AG20443 (cell line): ENCODE measurements at places on chromosomes 7 and 10.

DNA sequence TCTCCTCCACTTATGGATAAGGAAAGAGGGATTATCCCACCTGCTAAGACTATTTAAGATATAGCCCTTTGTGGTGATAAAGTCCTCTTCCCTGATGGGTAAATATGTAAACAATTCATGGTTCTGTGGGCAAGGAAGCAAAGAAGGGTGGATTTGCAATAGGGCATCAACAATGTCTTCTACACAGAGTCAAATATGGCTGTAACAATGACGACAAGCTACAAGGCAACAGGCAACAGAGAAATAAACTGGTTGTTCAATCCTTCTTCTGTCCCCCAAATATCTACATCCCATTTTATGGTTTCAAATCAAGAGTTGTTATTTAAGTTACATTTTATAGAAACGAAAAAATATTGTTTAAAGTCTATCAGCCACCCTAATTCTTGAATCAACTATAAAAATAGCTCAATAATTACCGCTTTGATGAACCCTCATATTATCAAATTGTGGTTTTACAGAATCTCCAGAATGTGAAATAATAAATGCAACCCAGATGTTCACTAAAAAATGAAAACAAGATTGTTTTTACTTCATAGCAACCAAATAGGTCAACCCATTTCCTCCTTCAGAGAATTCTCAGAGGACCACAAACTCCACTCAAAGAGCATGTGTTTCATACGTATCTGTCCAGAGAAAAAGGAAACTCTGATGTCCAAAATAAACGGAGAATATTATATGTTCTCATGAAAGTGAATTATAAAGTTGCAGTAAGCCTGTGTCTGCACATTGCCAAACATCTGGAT lies 13.8 kb downstream of the CYTH3 start:
- DNase-seq = peak; percentile 62

GRCh38 chr7:17299483-17299991 lies 1.1 kb downstream of the AHR start:
- no peak for DNase-seq

- no peak for DNase-seq
Observed at GRCh38 chr10:110868981-110869380, 2.7 kb upstream of the PDCD4 start.

- no peak for DNase-seq
Observed at GRCh38 chr7:158682456-158682855, 22.1 kb downstream of the NCAPG2 start.

DNA sequence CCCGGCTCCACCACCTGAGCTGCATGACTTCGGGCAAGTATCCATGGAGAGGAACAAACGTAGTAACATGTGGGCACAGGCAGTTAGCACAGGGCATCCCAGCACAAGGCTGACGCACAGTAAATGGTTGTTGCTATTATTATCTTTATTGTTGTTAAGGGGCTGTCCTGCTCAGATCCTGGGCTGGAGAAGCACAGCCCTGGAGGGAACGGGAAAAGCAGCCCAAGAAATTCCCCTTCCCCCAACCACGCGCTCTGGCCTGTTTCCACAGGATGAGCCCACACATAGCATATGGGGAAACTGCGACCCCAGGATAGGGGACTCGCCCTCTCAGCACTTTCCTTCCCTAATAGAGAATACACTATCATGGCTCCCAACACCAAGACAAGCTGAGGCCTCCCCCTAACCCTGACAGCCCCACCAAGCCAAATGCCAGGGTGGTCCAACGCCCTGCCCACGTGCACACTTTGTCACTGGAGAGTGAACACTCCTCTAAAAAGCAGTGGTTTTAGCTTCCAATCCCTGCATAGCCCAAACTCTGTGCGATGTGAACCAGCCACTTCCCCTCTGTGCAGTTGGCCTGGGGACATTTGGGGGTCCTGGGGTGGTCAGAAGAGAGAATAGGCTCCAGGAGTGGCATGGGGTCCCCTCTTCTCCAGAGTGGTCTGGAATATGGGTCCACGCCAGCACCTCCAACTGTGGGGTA lies 11.0 kb downstream of the PSD start:
- no peak for DNase-seq

DNA sequence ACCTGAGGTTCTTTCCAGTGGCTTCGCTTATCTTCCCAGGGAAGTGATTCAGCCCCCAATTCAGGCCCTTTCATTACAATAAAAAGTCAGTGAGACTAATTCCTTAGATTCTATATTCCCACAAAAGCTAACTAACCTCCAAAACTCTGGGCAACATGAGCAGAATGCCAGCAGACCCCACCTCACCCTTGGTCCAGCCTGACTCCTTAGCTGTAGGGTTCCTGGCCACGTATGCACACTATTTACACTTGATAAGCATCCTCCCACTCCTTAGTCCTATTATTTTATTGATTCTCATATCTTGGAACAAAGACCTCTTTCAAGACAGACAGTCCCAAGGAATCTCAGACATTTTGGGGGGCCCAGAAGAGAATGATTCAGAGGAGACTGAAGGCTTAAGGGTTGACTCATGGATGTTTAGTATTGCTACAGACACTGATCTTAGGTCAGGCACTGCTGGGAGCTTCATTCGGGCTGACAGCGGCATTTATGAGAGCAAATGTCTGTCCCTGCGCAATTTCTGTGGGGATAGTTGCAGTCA lies 162.6 kb upstream of the GDF10 start:
- DNase-seq = peak; percentile 87

DNA sequence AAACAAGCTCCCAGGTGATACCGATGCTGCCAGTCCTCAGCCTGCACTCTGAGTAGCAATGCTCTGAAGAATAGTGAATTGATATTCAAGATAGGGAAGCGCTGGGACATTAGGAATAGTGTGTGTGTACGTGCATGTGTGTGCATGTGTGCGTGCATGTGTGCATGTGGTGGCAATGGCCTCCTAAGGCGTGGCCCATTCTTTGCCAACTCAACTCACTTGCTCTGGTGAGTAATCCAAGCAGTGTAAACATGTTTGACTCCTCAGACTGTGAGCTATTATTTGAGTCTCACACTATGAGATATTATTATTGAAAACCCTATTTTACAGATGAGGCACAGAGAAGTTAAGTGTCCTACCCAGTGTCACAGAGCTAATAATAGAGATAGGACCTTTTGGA lies 186.6 kb downstream of the RAB11FIP2 start:
- no peak for DNase-seq

DNA sequence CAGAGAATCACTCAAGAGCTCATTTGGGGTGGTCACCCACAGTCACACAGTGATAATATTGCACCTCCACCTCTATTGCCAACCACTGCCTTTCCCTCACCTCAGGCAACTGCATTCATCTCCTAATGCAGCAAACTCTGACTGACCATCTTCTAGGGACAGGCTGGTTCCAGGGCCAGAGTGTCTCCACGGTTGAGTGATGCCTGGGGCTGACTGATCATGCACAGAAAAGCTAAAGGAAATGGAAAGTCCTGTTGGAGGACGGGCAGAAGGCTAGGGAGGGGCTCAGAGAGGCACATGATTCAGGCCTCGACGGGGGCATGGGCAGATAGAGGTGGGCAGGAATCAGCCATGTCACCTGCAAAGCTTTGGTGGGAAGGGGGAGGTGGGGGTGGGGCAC lies 127.1 kb upstream of the TNS3 start:
- no peak for DNase-seq

- no peak for DNase-seq
Observed at GRCh38 chr10:60238759-60239100, 150.9 kb downstream of the ANK3 start.

DNA sequence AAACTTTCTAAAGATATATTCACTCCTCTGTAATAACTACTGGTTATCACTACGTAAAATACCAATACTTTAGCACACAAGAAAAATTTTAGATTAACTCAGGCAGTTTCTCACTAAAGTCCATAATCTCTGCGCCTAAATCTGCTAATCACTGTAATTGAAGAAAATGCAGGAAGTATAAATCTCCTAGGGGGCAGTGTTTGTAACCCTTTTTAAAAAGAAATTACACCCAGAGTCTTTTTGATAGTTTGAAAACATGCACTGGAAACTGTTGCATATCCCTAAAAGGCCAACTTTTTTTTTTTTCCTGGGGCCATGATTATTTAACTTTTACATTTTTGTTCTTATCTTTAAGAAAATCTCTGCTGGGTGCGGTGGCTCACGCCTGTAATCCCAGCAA lies 209.6 kb downstream of the KIAA1217 start:
- no peak for DNase-seq

GRCh38 chr10:130741901-130742855 lies 569.3 kb downstream of the TCERG1L start:
- DNase-seq = no peak

- DNase-seq = no peak
Observed at GRCh38 chr10:128211064-128211504, 84.9 kb upstream of the MKI67 start.

- DNase-seq = no peak
Observed at GRCh38 chr10:63171255-63171855, 38.2 kb downstream of the NRBF2 start.
